ENCODE measurements at places on chromosomes 7 and 10.

GRCh38 chr10:103757531-103758293 lies 97.7 kb downstream of the SH3PXD2A start:
- peak; percentile 45 for DNase-seq

- DNase-seq = no peak
Measured at GRCh38 chr7:131733604-131734003, 177.2 kb upstream of the PODXL start.

DNA sequence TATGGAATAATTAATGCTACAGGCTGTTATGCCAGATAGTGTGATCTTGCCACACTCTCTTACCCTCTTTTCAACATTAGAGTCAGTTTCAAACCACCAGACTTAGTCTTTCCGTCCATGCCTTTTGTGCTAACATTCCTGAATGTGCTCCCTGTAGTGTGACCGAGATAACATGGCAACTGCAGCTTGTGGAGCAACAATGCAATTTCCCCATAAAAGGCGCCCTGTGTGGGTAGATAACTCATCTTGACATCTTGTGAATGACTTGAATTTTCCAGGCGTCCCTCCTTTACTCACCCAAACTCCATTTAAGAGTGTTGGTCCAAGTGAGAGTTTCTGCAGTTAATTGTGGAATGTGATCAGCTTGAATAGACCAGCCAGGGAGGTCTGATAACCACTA lies 99.6 kb downstream of the DNAH11 start:
- no peak for DNase-seq

- DNase-seq = no peak
Measured at GRCh38 chr10:28548781-28549498, 16.0 kb downstream of the WAC start.

- DNase-seq = peak; percentile 47
Measured at GRCh38 chr7:111756687-111757178, 194.4 kb upstream of the IMMP2L start.

GRCh38 chr7:115260381-115260780 lies 338.5 kb downstream of the MDFIC start:
- DNase-seq = no peak

- DNase-seq = no peak
Measured at GRCh38 chr10:42809676-42810075, 27.1 kb downstream of the BMS1 start.

All from mucosa of gallbladder (tissue), 1 donor.